ENCODE measurements at places on chromosomes 11 and 22.

GRCh38 chr11:32606220-32606619 is 22.6 kb downstream of the EIF3M start:
- no peak for DNase-seq

DNA sequence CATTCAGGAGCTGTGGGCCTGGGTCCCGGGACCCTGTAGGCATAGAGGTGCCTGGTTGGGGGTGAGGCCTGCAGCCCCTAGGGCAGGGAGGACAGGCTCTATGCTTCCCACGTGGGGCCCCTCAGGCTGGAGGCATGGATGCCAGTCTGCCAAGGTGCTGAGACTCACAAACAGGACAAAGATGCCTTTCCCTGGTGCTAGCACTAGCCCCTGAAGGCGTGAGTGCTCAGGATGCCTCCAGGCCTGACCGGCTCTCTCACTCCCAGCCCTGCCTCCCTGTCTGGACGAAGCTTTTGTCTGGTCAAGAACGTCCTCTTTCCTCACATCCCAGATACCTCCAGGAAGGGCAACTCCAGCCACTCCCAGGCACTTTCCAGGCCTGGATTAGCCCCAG is 2.1 kb downstream of the CDC42BPG start:
- no peak for DNase-seq

- DNase-seq: no peak
Observed at GRCh38 chr11:42407341-42407740, 904.5 kb upstream of the API5 start.

GRCh38 chr11:2536440-2536989 is 91.7 kb downstream of the KCNQ1 start:
- no peak for DNase-seq

- no peak for DNase-seq
Observed at GRCh38 chr11:106520146-106520912, 442.9 kb downstream of the AASDHPPT start.

- DNase-seq: no peak
Observed at GRCh38 chr11:85495918-85496317, 131.2 kb downstream of the DLG2 start.

DNA sequence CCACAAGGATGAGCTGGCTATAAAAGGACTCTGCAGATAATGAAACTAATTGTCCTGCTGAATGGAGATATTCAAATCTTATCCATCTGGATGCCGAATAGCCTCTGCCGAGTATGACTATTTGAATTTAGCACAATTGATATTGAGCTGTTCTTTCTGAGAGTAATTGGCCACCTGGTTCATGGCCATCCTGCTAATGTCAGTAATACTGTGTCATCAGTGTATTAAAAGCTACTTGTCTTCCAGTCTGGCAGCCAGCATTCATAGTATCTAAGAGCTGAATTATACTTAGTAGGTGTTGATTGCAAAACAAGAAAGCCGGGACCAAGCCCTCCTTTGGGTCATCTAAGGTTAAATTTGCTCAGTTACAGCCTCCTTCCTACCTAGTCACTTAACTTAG is 310.7 kb upstream of the NCAM1 start:
- no peak for DNase-seq

GRCh38 chr22:36155702-36156101 is 4.9 kb downstream of the APOL3 start:
- DNase-seq: no peak
